HCT116 (cell line): ENCODE measurements at places on chromosomes 5 and 9.

- no peak overlapping the region for H3K4me3 ChIP-seq
- DNase-seq: no peak
- H3K36me3 ChIP-seq: no peaks in the 10 kb centered on the region
- H3K27me3 ChIP-seq: no peaks in the 10 kb centered on the region
Observed at GRCh38 chr5:119176785-119177184, 105.9 kb downstream of the DMXL1 start.

GRCh38 chr5:119365847-119366539 is 10.2 kb downstream of the TNFAIP8 start:
- no peak for DNase-seq
- no peaks in the 10 kb centered on the region for H3K27me3 ChIP-seq
- no peak overlapping the region for H3K4me3 ChIP-seq
- H3K27ac ChIP-seq: no peak overlapping the region
- H3K4me1 ChIP-seq: no peaks in the 10 kb centered on the region

GRCh38 chr5:176630681-176631222 is 277 bp downstream of the EIF4E1B start:
- H3K4me3 ChIP-seq: no peak overlapping the region
- no peaks in the 10 kb centered on the region for H3K4me1 ChIP-seq
- no peak overlapping the region for H3K27ac ChIP-seq
- no peak for DNase-seq

DNA sequence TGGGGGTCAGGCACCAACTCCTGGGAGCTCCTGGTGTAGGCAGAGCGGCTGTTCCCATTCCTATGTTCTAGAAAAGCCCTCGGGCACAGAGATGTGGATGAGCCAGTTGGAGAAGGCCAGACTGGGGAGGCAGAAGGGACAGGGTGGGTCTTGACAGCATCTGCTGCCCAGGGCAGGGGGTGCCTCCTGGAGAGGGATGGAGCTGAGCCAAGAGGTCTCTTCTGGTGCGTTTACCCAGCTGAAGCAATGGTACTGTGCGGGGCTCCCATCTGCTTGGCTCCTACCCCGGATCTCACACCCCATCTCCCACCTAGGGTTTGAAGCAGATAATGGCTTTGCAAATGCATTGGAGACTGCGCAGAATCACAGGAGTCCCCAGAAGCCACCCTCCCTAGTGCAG is 41.3 kb downstream of the SHB start:
- H3K36me3 ChIP-seq: no peaks in the 10 kb centered on the region
- H3K27me3 ChIP-seq: no peaks in the 10 kb centered on the region
- H3K27ac ChIP-seq: peak overlapping the region; percentile 67
- DNase-seq: no peak

GRCh38 chr5:9499498-9499876 is 46.4 kb downstream of the SEMA5A start:
- no peak overlapping the region for H3K27ac ChIP-seq
- no peaks in the 10 kb centered on the region for H3K27me3 ChIP-seq
- no peak for DNase-seq
- no peak overlapping the region for H3K4me3 ChIP-seq
- no peaks in the 10 kb centered on the region for H3K4me1 ChIP-seq
- H3K36me3 ChIP-seq: no peaks in the 10 kb centered on the region

DNA sequence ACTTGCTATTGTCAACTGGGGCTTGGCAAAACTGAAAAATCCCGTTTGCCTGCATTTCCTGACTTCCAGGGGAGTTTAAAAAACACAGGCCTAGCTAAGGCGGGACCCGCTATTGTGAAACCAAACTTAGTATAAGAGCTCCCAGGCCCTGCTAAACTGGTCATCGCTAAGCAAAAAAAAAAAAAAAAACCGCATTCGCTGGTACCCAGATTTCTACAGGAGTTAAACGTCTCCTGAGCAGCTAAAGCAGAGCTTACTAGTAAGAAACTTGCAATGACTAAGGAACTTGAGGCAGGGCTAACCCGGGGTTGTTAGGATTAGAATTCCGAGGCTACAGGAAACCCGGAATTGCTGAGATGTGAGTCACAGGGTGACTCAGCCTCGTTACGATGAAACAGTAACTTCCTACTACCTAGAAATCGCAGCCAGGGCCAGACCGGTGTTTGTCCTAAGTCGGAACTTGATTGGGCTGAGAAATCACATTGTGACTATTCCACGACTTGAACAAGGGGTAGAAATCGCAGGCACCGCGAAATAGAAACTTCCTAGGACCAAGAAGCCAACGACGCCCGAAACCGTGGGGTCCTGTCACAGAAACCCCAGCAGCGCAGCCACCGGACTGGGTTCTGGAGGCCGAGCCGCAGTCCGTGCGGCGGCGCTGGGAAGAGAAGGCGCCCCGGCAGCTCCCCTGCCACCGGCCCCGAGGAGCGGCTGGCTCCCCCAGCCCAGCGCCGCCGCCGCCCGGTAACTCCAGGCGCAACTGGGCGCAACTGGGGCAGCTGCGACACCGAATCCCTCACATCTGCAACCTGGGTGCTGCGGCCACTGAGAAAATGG is 89.4 kb downstream of the ANXA2R start:
- H3K4me3 ChIP-seq: peak overlapping the region; percentile 43
- H3K27me3 ChIP-seq: no peaks in the 10 kb centered on the region
- H3K36me3 ChIP-seq: no peaks in the 10 kb centered on the region
- peaks cover 27% of the 10 kb centered on the region for H3K4me1 ChIP-seq
- H3K27ac ChIP-seq: peak overlapping the region; percentile 93

- H3K4me1 ChIP-seq: no peaks in the 10 kb centered on the region
- no peaks in the 10 kb centered on the region for H3K27me3 ChIP-seq
- H3K36me3 ChIP-seq: 0 out of 2 replicates have a peak, but pooled peaks cover 2% of the 10 kb centered on the region
- no peak for DNase-seq
- H3K27ac ChIP-seq: no peak overlapping the region
- H3K4me3 ChIP-seq: no peak overlapping the region
Observed at GRCh38 chr5:68231414-68232076, 16.0 kb downstream of the PIK3R1 start.

- H3K27ac ChIP-seq: no peak overlapping the region
- H3K4me3 ChIP-seq: no peak overlapping the region
- no peaks in the 10 kb centered on the region for H3K27me3 ChIP-seq
- H3K4me1 ChIP-seq: no peaks in the 10 kb centered on the region
- DNase-seq: no peak
Observed at GRCh38 chr9:138071731-138072130, 194.1 kb downstream of the CACNA1B start.

GRCh38 chr5:145449794-145450193 is 385.3 kb downstream of the PRELID2 start:
- no peak overlapping the region for H3K4me3 ChIP-seq
- DNase-seq: no peak
- H3K27me3 ChIP-seq: no peaks in the 10 kb centered on the region

- DNase-seq: no peak
- no peak overlapping the region for H3K4me3 ChIP-seq
- peaks cover 9% of the 10 kb centered on the region for H3K4me1 ChIP-seq
- H3K36me3 ChIP-seq: no peaks in the 10 kb centered on the region
- H3K27ac ChIP-seq: no peak overlapping the region
Observed at GRCh38 chr9:125493881-125494652, 212.9 kb downstream of the MAPKAP1 start.

- DNase-seq: no peak
- no peaks in the 10 kb centered on the region for H3K36me3 ChIP-seq
- no peak overlapping the region for H3K4me3 ChIP-seq
- peaks cover 18% of the 10 kb centered on the region for H3K4me1 ChIP-seq
Observed at GRCh38 chr5:141692919-141693725, 11.1 kb upstream of the ARAP3 start.

GRCh38 chr5:91162534-91163381 is 220.4 kb downstream of the ARRDC3 start:
- H3K27me3 ChIP-seq: no peaks in the 10 kb centered on the region
- H3K4me3 ChIP-seq: no peak overlapping the region
- no peak overlapping the region for H3K27ac ChIP-seq
- H3K4me1 ChIP-seq: peaks cover 5% of the 10 kb centered on the region; the same call in 1 of the 2 replicates
- peak; percentile 51 for DNase-seq

GRCh38 chr5:143384865-143385657 is 18.4 kb downstream of the NR3C1 start:
- no peak overlapping the region for H3K27ac ChIP-seq
- no peak for DNase-seq
- no peak overlapping the region for H3K4me3 ChIP-seq
- H3K36me3 ChIP-seq: no peaks in the 10 kb centered on the region

DNA sequence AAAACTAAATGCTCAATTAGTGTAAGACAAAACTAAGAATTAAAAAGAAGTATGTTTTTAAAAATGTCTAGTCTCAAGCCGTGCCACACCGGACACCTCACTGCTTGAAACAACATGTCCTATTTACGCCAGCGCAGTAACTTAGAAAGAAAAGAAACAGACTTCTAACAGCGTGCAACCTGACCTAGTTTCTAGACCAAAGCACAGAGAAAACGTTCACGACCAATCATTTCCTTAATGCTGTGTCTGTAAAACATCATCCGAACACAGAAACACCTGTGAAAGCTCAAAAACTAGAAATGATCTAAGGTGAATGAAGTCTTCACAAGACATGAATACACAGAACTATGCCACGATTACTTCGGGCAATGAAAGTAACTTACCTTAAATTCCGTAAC is 4.0 kb downstream of the BRD9 start:
- DNase-seq: no peak
- H3K36me3 ChIP-seq: peaks cover 46% of the 10 kb centered on the region
- H3K27me3 ChIP-seq: no peaks in the 10 kb centered on the region
- peaks cover 12% of the 10 kb centered on the region for H3K4me1 ChIP-seq
- no peak overlapping the region for H3K27ac ChIP-seq

- DNase-seq: no peak
- no peak overlapping the region for H3K4me3 ChIP-seq
- H3K4me1 ChIP-seq: peaks cover 3% of the 10 kb centered on the region; the same call in 1 of the 2 replicates
- no peak overlapping the region for H3K27ac ChIP-seq
Observed at GRCh38 chr5:113052041-113052795, 75.6 kb downstream of the DCP2 start.

DNA sequence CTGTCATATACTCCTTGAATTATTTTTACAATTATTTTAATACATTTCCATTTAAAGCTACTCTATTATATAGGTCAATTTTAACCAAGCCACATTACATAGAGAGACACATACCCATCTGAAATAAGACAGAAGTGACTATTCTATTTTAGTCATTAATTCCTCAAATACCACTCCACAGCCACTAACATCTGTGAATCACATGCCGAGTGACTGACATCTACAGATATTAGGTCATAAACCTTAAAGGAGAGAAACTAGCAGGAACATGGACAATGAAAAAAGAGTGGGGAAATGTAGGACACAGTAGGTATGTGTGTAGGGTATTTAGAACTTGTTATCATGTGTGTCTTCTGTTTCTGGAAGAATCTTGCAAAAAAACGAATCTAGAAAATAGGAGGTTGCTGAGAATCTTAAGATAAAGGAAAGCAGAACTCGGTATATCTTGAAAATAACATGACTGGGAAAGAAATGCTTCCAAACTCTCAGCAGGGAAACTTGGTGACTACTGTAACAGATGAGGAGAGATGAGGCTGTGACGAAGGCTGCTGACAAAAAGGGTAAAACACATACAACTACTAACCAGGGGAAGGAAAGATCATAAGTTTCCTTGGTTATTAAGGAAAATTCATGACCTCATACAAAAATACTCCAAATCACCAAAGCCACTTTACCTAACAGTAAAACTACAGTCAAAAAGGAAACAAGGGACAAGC is 84.6 kb downstream of the PLPP1 start:
- H3K4me1 ChIP-seq: no peaks in the 10 kb centered on the region
- H3K27ac ChIP-seq: no peak overlapping the region
- no peaks in the 10 kb centered on the region for H3K36me3 ChIP-seq
- no peaks in the 10 kb centered on the region for H3K27me3 ChIP-seq

- H3K36me3 ChIP-seq: no peaks in the 10 kb centered on the region
- no peak overlapping the region for H3K27ac ChIP-seq
- H3K4me3 ChIP-seq: no peak overlapping the region
- H3K4me1 ChIP-seq: no peaks in the 10 kb centered on the region
Observed at GRCh38 chr5:3002230-3002629, 250.8 kb upstream of the IRX2 start.

- H3K4me1 ChIP-seq: no peaks in the 10 kb centered on the region
- peaks cover 8% of the 10 kb centered on the region for H3K36me3 ChIP-seq
- no peak overlapping the region for H3K27ac ChIP-seq
- H3K27me3 ChIP-seq: no peaks in the 10 kb centered on the region
Observed at GRCh38 chr9:120477534-120478001, 102.4 kb downstream of the CDK5RAP2 start.

GRCh38 chr9:134724202-134724911 is 82.8 kb downstream of the COL5A1 start:
- no peak overlapping the region for H3K27ac ChIP-seq
- no peaks in the 10 kb centered on the region for H3K36me3 ChIP-seq
- no peaks in the 10 kb centered on the region for H3K4me1 ChIP-seq
- no peak overlapping the region for H3K4me3 ChIP-seq
- DNase-seq: no peak
- H3K27me3 ChIP-seq: peaks cover 43% of the 10 kb centered on the region
